ENCODE measurements at places on chromosomes 4 and X. TPM values are rescaled to one million over a fixed set of nuclear protein-coding genes. Genes with fewer than 3 reads are reported as not detected.

Gene CT45A10
- not detected for total RNA-seq

DNA sequence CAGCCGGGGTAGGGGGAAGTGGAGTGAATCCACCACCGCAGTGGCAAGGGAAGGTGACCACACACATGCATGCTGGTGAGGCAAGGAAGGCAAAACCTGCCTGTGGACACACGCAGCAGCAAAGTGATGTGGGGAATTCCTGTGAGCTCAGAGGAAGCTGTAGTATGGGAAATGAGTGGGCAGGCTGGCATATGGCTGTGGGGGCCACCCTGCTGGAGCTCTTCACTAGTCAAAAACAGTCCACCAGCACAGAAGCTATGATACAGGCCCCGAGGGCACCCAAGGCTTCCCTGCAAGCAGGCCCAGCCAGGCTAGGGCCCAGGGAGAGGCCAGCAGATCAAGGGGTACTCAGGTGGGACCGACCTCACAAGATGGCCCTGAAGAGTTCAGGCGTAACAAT is 239.1 kb downstream of the CHM start:
- no peak for DNase-seq

DNA sequence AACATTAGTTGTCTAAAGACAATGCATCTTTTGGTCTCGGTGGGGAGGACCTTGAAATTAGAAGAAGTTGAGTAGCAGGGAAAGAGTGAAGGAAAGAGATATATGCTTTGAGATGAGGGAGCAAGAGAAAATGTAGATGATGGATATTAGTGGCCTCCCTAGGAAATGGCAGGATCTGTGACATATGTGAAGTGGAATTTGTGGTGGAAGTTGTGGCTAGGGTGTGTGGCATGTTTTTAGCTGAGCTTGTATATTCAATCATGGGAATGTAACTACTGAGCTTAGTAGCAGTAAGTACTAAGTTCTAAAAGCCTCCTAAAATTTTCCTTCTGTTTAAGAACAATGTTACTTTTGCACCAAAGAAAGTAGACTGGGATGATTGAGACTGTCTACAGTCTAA is 382.8 kb upstream of the CTSO start:
- no peak for DNase-seq

Gene PDGFC
- 90.7 TPM for total RNA-seq

Gene DCLK2
- 11.3 TPM for total RNA-seq

Gene ADRA2C
- total RNA-seq = 0.28 TPM

Data from IMR-90 (cell line).